ENCODE measurements at places on chromosomes 11 and 22. TPM values are rescaled to one million over a fixed set of nuclear protein-coding genes. Genes with fewer than 3 reads are reported as not detected.

DNA sequence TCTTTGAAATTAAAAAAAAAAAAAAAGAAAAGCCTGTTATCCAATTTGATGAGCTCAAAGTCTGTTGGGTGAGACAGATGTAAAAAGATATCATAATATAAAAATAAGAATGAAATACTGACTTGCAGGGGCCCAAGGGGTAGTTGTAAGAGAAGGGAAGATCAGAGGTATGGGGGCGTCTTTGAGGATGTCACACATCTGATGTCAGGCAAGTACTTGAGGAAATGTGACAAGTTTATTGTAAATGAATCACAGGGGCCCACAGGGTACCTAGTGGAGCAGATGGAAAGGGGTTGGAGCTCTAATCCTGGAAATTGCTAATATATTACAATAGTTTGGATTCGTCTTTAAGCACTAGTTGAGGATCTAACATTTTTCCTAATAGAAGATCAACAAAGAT, 131.6 kb downstream of the MAML2 start:
- DNase-seq = no peak

DNA sequence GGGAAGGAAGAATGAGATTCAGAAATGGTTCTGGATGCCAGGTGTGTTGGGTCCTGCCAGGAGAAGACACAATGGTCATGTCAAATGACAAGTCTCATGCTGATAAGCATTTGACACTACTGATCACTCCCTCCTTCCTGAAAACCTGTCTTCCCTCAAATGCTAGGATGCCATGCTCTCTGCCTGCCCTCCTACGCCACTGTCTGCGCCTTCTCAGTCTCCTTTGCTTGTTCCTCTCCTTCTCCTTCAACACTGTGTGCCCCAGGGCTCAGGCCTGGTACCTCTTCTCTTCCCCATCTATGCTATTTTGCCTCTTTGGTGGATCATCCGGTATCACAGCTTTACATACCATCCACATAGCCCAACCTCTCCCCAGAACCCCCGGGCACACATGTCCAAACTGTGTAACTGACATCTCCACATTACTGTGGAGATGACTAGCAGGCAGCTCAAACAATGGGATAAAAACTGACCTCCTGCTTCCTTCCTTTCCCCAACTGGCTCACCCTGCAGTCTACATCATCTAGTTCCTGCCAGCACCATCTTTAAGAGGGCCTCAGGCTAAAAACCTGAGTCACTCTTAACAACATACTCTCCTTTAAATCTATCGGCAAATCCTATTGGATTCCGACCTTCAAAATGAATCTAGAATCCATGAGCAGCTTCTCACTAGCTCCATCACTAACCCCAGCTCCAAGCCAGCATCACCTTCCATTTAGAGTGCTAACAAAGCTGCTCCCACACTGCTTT, 8.2 kb downstream of the AP1B1 start:
- no peak for DNase-seq

GRCh38 chr11:116344601-116345000, 428.2 kb downstream of the BUD13 start:
- no peak for DNase-seq

- DNase-seq = no peak
These were observed 595.1 kb downstream of the SOX6 start for GRCh38 chr11:15761235-15761634.

- no peak for DNase-seq
These were observed 25.4 kb downstream of the ADAMTS15 start for GRCh38 chr11:130473795-130474377.

DNA sequence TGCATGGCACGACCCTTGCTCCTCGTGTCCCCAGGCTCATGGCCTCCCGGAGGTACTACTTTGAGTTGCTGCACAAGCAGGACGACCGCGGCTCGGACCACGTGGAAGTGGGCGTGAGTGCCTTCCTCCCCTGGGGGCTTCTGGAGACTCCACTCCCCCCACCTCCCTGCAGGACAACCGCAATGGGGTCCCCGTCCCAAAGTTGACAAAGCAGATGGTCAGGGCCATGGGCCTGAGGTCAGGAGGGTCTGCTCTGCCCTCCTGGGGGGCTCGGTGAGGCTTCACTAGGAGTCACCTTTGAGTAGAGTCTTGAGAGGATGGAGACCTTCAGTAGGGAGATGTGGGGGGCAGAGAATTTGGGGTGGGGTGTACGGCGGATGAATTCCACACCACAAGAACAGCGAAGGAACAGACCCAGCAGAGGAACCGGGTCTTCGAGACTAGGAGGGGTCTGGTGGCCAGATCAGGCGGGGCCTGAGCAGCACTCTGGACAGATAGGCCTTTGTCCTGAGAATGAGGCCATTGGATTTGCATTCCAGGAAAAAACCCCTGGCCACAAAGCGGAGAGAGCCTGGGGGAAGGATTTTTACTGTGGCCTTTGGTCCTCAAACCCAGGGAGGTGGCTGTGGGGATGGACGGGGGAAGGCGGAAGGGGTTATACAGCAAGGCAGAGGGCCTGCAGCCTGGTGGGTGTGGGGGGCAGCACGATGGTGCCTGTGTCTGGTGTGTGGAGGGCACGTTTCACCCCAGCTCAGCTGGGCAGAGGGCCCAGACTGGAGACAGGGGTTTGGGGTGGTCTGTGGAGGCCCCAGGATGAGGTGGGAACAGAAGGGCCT, 4.6 kb downstream of the B4GALNT4 start:
- DNase-seq = peak; percentile 55

- DNase-seq = no peak
These were observed 5.2 kb downstream of the SLC15A3 start for GRCh38 chr11:60946601-60947264.

GRCh38 chr11:85759915-85760314, 51.0 kb downstream of the SYTL2 start:
- no peak for DNase-seq

DNA sequence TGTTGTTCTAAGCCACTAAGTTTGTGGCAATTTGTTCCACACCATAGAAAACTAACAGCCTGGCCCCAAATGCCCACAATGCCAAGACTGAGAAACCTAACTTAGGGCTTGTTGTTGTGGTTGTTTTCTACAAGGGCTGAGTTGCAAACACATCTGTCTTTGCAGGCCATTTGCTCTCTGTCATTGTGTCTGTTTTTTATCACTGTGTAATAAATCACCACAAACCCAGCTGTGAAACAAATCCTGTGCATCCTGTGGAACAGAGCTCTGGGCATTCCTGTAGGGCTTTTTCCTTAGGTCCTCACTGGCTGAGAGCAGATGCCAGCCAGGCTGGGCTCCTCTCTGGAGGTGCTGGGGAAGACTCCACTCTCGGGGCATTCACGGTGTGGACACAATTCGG, 15.7 kb upstream of the SYT8 start:
- DNase-seq = no peak

GRCh38 chr11:9573775-9574621, 528 bp downstream of the WEE1 start:
- DNase-seq = peak; percentile 18

DNA sequence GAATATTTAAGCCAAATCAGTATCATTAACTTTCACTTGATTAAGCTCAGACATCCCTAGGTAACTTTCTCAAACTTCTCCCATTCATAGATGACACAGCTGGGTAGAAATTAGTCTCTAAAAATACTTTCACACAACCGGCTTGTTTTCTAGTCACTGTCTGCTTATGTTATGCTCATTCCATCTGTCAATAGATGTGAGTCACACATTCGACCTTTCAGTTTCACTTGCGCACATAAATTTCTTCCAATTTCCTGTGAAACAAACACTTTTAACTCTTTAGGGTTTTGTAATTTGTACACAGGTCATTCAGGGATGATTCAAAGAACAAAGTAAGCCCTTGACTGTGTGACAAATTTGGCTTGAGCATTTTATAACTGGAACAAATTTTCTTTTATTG, 723.0 kb downstream of the KCNA4 start:
- no peak for DNase-seq

GRCh38 chr11:22769081-22769480, 60.5 kb downstream of the SVIP start:
- DNase-seq = no peak

DNA sequence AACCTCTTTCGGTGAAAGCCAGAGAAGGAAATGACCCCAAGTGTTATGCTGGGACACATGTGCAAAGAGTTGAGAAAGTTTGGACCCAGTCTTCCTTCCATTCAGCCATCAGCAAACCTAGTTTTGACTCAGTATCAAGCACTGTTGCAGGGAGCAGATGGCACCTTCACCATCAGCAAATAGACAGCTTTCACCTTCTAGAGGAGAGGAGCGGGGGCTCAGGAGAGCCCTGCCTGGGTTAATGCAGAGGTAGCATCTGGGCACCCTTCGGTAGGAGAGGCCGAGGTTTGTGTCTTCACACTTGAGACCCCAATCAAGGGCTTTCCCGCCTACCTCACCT, 16.2 kb upstream of the MFRP start:
- no peak for DNase-seq

DNA sequence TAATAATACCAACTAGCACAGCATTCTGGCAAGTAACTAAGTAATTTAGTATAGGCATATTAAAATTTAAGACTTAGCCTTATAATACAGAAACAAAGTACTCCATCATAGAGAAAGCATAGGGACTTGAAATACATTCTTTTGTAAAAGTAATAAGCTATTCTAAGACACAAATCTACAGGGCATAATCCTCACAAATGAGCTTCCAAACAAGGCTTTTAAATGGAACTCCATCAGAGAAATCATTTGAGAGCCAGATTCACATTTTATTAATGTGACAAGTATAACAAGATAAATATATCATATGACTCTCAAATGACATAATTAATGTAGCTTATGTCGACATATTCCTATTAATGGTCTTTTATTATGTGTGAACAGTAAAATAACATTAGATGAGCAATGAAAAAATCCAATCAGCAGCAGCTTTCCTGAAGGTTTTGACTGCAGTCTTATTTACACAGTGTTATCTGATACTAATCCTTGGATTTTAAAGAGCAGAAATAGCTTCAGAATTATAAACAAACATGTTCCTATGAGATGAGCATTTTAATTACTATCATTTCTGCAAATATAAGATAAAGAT, 241.4 kb downstream of the TTC28 start:
- no peak for DNase-seq

- no peak for DNase-seq
These were observed 155.4 kb upstream of the PDGFD start for GRCh38 chr11:104319396-104319795.

DNA sequence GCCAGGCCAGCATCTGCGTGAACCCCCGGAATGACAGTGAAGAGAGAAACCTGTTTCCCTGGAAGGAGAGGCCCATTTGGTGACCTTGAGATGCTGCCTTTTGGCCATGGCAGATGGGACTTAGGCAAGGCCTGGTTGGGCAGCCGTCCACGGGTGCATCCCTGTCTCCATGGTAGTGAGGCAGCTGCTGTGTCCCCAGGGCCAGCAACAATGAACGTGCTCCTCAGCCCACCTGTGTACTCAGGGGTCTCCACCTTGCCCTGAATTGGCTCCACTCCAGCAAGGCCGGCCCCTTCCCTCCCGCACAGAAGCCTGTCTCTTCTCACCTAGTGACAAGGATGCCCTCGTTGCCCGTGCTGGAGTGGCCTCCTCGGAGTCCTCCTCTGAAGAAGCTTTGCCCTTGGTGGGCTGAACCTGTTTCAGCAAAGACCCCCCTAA, 441.1 kb downstream of the TBC1D22A start:
- no peak for DNase-seq

GRCh38 chr11:121722431-121723245, 269.9 kb upstream of the SORL1-AS1 start:
- DNase-seq = peak; percentile 62

GRCh38 chr22:35023692-35024363, 42.1 kb upstream of the ISX start:
- peak; percentile 92 for DNase-seq

- no peak for DNase-seq
These were observed 626 bp downstream of the KRTAP5-7 start for GRCh38 chr11:71527576-71528210.

GRCh38 chr22:46545086-46545792, 7.8 kb upstream of the CELSR1 start:
- no peak for DNase-seq

DNA sequence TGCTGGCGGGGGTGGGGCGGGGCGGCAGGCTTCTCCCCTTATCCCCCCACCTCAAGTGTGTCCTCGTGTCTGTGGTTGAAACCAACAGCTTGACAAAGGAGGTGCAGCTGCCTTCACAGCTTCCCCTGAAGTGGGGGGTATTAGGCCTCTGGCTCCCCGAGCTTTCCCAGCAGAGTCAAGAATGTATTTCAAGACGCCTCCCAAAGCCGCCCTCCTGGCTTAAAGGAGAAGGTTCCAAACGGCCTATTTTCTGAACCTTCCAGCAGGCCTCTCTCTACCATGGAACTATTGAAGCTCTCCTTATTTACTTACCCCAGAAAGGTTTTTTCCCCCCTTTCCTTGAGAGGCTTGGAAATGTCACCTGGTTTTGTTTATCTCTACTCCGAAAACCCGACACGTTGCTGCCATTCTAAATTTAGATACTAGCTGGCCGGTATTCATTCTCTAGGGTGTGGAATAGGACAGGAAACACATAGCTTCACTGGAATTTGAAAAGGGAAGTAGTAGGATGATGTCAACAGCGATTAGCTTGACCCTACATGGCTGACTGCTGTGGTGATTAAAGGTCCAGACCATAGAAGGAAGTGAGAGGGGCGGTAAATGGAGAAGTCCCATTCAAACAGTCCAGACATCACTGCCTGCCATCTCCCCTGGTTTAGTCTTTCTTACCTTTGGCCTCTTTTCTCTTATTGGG, 671 bp upstream of the PICALM start:
- DNase-seq = no peak

LIN7C gene
- total RNA-seq = 34.0 TPM

CD248 gene
- 4.8 TPM for total RNA-seq

BEST1 gene
- 0.96 TPM for total RNA-seq

ALG9 gene
- 55.5 TPM for total RNA-seq

PARVB gene
- 21.8 TPM for total RNA-seq

TBX1 gene
- not detected for total RNA-seq
